DMS 273 treated with DMSO at 0.1 percent for 48 hours (cell line): ENCODE measurements at places on chromosomes 12 and 14.
A peak's percentile ranks its signal among the peaks of the same experiment; 100 is the strongest.

GRCh38 chr12:128727461-128727860 lies 96.3 kb downstream of the SLC15A4 start:
- DNase-seq, result no peak

GRCh38 chr14:74984236-74985027 lies 18.3 kb upstream of the EIF2B2 start:
- no peak for DNase-seq

DNA sequence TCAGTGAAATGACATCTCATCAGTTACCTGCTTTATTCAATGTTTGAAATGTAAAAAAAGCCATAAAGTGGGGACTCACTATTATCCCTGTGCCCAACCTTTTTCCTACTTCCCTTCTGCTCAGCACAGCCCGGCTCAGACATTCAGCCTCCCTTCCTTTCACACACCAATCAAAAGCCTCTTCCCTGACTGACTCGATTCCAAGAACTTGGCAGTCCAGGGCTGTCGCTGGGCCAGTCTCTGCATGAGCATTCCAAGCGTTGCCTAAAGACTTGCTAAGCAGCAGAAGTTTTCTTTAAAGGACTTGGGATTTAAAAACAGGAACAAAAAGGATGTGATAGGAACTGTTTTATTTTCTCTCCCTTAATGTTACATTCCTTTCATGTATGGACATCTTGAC lies 22.7 kb downstream of the ITPR2 start:
- peak; percentile 17 for DNase-seq

DNA sequence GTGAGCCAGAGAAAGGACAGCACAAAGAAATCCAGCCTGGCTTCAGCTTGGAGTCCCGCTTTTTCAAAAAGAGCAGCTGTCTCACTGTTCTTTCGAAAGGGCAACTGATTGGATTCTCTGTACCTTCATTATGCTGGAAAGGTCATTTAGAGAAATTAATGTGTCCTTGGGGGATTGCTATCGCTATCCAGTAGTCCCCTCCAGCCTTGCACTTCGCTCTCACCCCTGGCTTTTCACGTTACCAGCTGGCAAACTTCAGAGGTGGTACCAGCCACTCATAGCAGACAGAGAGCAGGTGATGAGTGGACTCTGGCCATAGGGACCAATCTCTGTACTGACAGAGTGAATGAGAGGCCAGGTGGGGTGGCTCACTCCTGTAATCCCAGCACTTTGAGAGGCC lies 11.8 kb upstream of the NUAK1 start:
- no peak for DNase-seq

GRCh38 chr12:130878193-130879185 lies 6.6 kb downstream of the RAN start:
- peak; percentile 15 for DNase-seq
